ENCODE measurements at places on chromosomes 6 and 20. TPM values are rescaled to one million over a fixed set of nuclear protein-coding genes. Genes with fewer than 3 reads are reported as not detected.

The BAK1 gene
- 22.6 TPM for total RNA-seq

The MBOAT1 gene
- 7.3 TPM for total RNA-seq

The RNF114 gene
- 86.0 TPM for total RNA-seq

The DUSP15 gene
- 1.8 TPM for total RNA-seq

The KCNK16 gene
- not detected for total RNA-seq

The GPX5 gene
- not detected for total RNA-seq
